SHP77 treated with DMSO at 0.1 percent for 48 hours (cell line): ENCODE measurements at places on chromosomes 7 and 10.
A peak's percentile ranks its signal among the peaks of the same experiment; 100 is the strongest.

DNA sequence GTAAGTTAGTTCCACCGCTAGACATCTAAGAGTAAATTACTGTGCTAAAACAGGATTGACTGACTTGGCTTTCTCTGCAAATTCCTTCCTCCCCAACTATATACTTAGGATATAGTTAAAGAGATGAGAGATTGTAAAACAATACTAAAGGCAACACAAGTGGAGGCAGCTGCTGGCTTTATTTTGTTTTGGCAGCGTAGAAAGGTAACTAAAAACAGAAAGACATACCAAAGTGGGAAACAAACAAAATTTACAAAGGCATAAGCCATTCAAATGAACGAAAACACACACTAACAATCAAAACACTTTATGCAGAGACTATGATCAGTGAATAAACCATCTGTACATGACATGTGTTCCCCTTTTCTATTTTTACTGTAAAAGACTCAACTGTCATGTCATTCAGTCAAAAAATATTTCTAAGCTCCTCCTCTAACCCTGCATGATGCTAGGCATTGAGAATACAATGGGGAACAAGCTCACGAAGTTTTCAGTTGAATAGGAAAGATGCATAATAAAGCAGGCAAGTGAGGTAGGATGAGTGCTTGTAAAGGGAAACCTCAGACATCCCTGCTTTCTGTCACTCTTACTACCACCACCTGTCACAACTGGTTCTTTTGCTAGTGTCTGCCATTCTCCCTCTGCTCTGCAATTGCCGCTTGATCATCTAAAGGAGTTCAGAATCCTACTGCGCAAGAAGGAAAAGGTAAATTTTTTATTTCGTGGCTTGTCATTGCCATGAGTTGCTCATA is 64.2 kb upstream of the COL1A2 start:
- DNase-seq = no peak

DNA sequence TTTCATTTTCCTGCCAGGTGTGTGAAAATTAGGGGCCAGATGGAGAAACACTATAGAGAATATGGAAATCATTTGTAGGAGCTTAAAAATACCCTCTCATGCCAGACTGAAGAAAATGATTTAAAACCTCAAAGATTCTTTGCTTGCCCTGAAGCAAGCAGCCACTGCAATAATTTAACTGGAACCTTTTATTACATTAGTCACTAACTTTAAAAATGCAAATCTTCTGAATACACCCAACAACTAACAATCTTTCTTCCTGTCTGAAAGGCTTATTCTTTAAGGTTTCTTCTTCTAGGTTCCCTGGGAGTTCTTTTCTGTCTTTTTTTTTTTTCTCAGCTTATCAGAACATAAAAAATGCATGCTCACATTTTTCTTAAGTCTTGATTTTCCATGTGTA is 238.5 kb upstream of the KMT2E start:
- DNase-seq = no peak

DNA sequence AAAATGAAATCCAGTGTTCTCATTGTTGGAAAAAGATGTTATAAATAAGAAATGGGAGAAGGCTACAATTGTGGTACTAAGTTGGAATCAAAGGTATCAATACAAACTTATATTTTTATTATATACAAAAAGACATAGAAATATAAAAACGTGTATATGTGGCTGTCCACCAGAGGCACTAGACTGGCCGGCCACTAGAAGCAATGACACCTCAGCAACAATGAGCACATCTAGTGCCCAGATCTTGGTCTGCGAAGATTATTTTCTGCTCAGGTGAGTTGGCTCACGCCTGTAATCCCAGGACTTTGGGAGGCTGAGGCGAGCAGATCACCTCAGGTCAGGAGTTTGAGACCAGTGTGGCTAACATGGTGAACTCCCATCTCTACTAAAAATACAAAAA is 21.6 kb downstream of the IDE start:
- no peak for DNase-seq

DNA sequence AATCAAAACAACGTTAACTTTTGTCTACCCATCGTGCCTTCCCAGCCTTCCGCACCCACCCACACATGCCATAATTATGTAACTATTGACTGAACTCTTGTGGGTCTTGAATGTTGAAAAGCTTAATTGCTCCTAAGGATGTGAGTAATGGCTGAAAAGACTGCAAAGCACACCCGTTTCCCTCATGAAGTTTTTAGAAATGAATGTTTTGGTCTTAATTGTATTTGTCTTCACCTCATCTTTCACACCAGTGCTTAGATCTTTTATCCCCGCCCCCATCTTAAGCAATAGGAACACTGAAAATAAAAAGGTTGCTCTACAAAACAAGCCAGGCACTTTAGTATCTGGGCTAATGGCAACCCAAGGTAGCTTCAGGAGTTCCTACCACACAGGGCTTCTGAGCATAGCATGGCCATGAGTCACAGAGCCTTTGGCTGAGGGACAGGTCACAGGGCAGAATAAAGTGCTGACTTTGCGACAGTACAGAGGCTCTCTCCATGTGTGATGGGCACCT is 690.5 kb downstream of the PARD3 start:
- DNase-seq = no peak

- DNase-seq = no peak
These were observed 949.7 kb upstream of the C7orf33 start for GRCh38 chr7:147640821-147641220.

DNA sequence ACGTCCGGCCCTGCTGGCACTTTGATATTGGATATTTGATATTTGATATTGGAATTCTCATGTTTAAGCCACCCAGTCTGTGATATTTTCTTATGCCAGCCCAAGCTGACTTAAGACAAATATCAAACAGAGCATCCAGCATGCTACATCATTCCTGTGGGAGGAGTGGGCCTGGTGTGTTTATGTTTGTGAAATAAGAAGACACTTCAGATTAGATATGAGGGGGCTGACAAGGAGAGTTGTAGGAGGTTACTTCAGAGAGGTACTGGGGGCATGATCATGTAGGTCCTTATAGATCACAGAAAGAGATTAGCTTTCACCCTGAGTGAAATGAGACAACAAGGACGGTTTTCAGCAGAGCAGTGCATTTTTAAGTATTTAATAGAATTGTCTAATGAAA is 382.9 kb downstream of the SEMA3D start:
- DNase-seq = no peak

DNA sequence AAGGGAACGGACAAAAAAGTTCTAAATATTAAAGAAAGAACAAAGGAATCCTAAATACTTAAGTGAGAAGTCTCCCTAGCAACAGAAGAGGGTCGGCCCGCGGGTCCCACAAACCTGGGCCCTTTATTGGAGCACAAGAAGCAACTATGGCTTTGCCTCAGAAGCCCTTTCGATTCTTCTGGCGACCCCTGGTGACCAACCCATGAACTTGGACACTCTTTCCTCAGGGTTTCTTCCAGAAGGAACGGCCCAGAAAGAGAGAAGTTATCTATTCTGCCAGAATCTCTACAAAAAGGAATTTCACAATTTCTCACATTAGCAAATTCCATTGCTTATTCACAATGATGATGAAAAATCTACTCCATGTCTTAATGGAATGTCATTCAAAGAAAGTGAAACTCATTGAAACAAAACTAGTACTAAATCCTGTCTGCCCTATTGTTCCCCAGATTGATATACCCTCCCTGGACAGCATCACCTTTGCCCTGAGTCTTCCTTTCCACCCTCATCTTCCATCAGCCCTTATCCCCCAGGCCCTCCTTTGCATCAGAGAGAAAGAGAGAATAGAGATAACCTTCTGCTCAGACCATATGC is 43.7 kb downstream of the CPVL start:
- peak; percentile 52 for DNase-seq
